ENCODE measurements at places on chromosomes 12 and 14.

DNA sequence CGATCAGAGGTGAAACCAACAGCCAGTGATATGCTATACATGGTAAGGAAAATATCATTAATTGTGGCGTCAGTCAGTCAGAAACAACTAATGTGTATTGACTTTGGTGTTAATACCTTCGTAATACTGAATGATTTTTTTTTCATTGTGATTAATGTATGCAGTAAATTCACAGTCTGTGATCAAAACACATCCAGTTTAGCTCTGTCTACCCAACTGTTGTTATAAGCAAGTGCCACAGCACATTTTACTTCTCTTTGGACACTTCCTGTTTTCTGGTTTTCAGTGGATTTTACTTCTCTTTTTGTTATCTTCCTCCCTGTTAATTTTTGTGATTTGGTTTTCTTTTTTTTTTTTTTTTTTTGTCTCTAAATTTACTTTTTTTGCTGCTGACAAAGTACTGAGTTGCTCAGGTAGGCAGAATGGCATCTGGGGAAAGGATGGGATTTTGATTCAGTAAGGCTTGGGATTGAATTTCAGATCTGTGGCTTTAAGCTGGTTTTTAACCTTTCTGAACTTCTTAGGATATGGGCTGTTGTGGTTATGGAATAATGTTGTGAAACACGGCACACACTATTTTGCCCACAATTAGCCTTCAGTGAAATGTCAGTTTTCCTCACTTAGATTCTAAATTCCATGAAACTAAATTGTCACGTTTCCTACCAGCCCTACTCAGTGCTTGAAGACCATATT is 604 bp downstream of the GLIPR1 start:
- no peak for DNase-seq

DNA sequence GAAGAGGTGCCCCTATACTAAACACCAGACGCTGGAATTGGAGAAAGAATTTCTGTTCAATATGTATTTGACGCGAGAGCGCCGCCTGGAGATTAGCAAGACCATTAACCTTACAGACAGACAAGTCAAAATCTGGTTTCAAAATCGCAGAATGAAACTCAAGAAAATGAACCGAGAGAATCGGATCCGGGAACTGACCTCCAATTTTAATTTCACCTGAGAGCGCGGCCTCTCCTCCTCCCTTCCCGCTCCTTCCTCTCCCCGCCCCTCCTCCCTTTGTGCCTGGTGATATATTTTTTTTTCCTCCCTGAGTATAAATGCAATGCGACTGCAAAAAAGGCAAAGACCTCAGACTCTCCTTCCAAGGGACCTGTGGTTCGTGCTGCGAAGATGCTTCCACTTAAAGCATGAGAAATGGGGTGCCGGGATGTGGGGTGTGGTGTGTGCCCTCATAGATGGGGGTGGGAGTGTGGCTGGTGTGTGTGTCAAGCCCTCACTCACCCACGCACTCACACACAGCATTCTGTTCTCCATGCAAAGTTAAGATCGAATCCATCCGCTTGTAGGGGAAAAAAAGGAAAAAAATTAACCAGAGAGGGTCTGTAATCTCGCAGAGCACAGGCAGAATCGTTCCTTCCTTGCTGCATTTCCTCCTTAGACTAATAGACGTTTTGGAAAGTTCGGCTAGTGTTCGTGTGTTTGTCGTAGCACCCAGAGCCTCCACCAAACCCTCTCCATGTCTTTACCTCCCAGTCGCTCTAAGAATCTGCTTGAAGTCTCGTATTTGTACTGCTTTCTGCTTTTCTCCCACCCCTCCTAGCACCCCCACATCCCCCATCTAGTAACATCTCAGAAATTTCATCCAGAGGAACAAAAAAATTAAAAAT is 4.5 kb downstream of the HOXC10 start:
- no peak for DNase-seq

DNA sequence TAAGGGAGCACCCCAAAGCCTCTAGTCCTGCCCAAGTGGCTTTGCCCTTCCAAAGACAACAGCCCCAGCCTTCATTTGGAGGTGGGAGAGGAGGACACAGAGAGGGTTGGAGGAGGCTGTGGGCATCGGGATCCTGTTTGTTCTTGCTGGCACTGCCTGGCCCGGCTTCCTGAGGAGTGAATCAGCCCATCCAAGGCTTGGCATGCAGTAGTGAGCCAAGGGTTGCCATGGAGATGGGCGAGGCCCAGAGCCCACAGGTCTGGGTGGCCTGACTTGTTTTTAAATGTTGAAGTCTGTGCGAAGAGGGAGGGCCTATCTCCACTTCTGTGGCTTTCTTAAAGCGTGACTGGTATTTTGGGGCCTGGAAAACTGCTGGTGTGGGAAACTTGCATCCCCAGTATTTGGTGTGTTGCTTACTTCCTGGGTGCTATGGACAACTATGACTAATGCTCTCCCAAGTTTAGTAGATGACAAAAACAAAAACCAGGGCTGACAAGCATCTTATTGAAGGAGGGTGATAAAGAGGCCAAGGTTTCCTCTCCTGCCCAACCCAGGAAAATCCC is 15.8 kb downstream of the CD9 start:
- no peak for DNase-seq

DNA sequence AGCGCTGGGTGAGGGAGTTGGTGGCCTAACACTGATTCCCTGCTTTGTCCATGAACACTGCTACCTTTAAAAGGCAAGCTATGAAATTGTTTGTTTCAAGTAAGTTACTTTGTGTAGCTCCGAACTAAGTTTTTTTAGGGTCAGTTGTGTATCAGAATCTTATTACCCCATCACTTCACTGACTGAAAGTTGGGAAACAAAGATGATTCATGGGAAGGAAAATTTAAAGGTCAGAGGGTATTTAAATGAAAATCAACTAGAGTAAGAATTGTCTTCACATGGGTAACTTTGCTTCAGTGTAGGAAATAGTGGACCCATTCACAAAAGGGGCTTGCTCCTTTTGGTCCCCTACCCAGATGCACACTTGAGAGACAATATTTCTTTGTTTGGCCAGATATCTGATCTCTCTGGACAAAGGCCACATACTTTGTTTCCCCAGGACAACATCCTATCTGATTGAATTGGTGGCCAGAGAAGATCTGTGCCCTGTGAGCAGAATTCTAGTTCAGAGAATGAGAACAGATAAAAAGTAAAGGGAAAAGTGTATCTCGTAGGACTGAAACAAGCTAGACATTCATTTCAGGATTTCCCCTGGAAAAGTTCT is 53.5 kb downstream of the RAB35 start:
- no peak for DNase-seq

DNA sequence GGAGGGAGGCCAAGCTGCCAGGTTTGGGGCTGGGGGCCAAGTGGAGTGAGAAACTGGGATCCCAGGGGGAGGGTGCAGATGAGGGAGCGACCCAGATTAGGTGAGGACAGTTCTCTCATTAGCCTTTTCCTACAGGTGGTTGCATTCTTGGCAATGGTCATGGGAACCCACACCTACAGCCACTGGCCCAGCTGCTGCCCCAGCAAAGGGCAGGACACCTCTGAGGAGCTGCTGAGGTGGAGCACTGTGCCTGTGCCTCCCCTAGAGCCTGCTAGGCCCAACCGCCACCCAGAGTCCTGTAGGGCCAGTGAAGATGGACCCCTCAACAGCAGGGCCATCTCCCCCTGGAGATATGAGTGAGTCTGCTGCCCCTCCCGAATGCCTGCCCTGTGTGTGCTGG is 432 bp downstream of the IL25 start:
- no peak for DNase-seq

All from DMS153 (cell line).